Uterus (tissue), 4 donors: ENCODE measurements at places on chromosomes 2 and 18. TPM values are rescaled to one million over a fixed set of nuclear protein-coding genes. Genes with fewer than 3 reads are reported as not detected.

GRCh38 chr2:160282063-160282580, 82.0 kb upstream of the ITGB6 start:
- H3K27me3 ChIP-seq = no peaks in the 10 kb centered on the region
- no peak overlapping the region for H3K4me3 ChIP-seq
- no peaks in the 10 kb centered on the region for H3K36me3 ChIP-seq
- no peak for DNase-seq
- H3K4me1 ChIP-seq = peaks cover 4% of the 10 kb centered on the region

DNA sequence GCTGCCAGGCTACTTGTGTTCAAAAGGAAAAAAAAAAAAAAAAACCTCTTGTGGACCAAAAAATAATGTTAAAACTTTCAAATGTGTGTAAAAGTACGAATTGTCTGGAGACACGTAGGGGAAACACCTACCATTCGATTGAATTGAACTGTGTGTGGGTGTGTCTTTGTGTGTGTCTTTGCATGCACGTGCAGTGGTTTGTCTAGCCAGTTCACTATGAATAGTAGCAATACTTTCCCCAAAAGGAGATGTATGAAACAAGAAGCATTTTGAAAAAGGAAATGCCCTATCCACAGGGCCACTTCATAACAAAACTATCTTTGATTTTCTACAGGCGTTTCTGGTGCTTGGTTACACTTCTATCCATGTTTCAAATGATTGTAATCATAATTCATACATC, 186.8 kb downstream of the RPRM start:
- no peak for DNase-seq
- H3K27ac ChIP-seq = no peak overlapping the region
- H3K4me1 ChIP-seq = peaks cover 4% of the 10 kb centered on the region

DNA sequence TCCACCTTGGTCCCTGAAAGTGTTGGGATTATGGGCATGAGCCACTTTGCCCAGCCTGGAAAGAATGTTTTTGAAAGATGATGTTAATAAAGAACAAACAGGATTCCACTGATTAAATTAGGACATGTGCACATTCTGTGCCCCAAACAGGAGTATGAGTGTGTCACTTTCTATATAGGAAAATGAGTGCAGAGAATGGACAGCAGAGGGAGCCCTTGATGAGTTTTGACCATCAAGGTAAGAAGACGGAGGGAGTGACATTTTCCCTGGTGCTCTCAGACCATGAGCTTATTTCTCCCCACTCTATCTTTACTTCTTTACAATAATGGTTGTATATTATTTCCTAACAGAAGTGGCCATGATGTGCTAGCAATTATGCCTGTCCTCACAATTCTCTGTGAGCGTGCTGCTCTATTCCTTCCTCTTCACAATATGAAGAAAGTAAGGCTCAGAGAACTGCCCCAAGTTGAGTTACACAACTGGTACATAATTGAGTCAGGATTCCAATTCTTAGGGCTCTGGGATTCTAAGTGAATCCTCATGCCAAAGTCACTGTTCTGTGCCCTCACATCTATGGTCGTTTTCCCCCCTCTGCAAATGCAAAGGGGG, 20.6 kb downstream of the RPL37A start:
- H3K27ac ChIP-seq = no peak overlapping the region
- no peaks in the 10 kb centered on the region for H3K36me3 ChIP-seq
- H3K4me3 ChIP-seq = no peak overlapping the region

- DNase-seq = no peak
- no peak overlapping the region for H3K27ac ChIP-seq
- H3K36me3 ChIP-seq = no peaks in the 10 kb centered on the region
- H3K4me1 ChIP-seq = no peaks in the 10 kb centered on the region
- no peaks in the 10 kb centered on the region for H3K27me3 ChIP-seq
Observed at GRCh38 chr18:24611075-24611474, 150.6 kb downstream of the HRH4 start.

DNA sequence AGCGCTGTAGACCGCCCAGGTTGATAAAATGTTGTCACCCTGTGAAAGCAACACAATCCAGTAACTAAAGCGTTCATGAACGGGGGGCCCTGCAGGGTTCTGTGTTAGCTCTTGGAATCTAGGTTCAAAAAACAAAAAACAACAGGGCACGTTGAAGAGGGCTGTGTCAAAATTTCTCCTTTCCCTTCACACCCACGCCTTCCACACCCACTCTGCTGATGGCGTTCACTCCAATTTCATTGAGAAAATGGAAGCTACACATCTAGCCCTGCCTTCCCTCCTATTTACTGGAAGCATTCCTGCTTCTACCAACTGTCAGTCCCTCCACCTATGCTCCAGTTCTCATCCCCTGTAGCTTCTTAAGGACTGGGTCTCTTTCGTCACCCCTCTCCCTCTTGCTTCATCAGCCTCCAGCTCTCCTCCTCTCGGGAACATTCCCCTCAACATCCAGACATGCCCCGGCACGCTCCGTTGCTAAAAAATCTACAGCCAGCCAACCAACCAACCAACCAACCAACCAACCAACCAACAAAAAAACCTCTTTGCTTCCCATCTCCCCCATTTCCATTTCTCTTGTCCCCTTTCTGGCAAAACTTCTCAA, 98.4 kb upstream of the SP3 start:
- H3K27ac ChIP-seq = no peak overlapping the region
- no peak for DNase-seq
- no peaks in the 10 kb centered on the region for H3K27me3 ChIP-seq
- no peaks in the 10 kb centered on the region for H3K4me1 ChIP-seq

- no peak for DNase-seq
- H3K27ac ChIP-seq = peak overlapping the region; percentile 92
- H3K4me3 ChIP-seq = no peak overlapping the region
- no peaks in the 10 kb centered on the region for H3K27me3 ChIP-seq
- no peaks in the 10 kb centered on the region for H3K36me3 ChIP-seq
- peaks cover 25% of the 10 kb centered on the region for H3K4me1 ChIP-seq
Observed at GRCh38 chr2:239331560-239331959, 69.3 kb downstream of the HDAC4 start.

- H3K27ac ChIP-seq = no peak overlapping the region
- no peaks in the 10 kb centered on the region for H3K27me3 ChIP-seq
- no peaks in the 10 kb centered on the region for H3K4me1 ChIP-seq
- H3K36me3 ChIP-seq = no peaks in the 10 kb centered on the region
Observed at GRCh38 chr18:21314724-21315123, 72.7 kb downstream of the GREB1L start.

GRCh38 chr2:176582990-176583481, 313.8 kb downstream of the MTX2 start:
- no peaks in the 10 kb centered on the region for H3K27me3 ChIP-seq
- DNase-seq = peak; percentile 53
- H3K4me1 ChIP-seq = no peaks in the 10 kb centered on the region

GRCh38 chr2:165239230-165239629, at the start of gene SCN2A:
SCN2A (plus strand) TSS chr2:165239414; CDS start chr2:165295824, 56,410 bp downstream.
- no peaks in the 10 kb centered on the region for H3K36me3 ChIP-seq
- DNase-seq = no peak
- no peaks in the 10 kb centered on the region for H3K27me3 ChIP-seq
- H3K4me3 ChIP-seq = no peak within 1 kb of the TSS

- no peak overlapping the region for H3K4me3 ChIP-seq
- no peaks in the 10 kb centered on the region for H3K36me3 ChIP-seq
- no peaks in the 10 kb centered on the region for H3K4me1 ChIP-seq
- H3K27me3 ChIP-seq = no peaks in the 10 kb centered on the region
- peak; percentile 42 for DNase-seq
Observed at GRCh38 chr2:135797497-135798274, 39.3 kb downstream of the LCT start.

- no peak overlapping the region for H3K27ac ChIP-seq
- H3K27me3 ChIP-seq = no peaks in the 10 kb centered on the region
- H3K36me3 ChIP-seq = no peaks in the 10 kb centered on the region
- H3K4me1 ChIP-seq = no peaks in the 10 kb centered on the region
- no peak for DNase-seq
Observed at GRCh38 chr2:76610451-76610850, 899.7 kb upstream of the GCFC2 start.

DNA sequence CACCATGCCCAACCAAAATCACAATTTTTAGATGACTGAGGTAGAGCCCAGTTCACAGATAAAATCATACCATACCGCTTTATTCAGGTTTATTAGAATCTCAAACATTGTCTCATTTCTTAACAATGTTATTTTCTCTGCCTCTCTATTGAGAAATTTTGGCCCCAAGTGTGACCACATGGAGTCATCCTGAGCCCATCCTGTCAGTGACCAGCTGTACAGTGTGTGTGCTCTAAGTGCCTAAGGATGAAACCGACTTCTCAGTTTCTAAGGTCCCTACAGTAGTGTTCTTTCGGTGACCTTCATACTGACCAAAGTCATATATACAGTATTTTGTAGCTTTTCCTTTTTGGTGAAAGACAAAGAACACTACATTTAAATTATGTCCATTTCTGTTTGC, 123.7 kb upstream of the MSTN start:
- no peak overlapping the region for H3K27ac ChIP-seq
- H3K36me3 ChIP-seq = no peaks in the 10 kb centered on the region
- DNase-seq = no peak
- H3K4me1 ChIP-seq = no peaks in the 10 kb centered on the region

GRCh38 chr2:3312576-3313345, 64.9 kb downstream of the EIPR1 start:
- H3K4me3 ChIP-seq = no peak overlapping the region
- no peaks in the 10 kb centered on the region for H3K27me3 ChIP-seq
- no peak overlapping the region for H3K27ac ChIP-seq
- no peak for DNase-seq
- no peaks in the 10 kb centered on the region for H3K36me3 ChIP-seq
- no peaks in the 10 kb centered on the region for H3K4me1 ChIP-seq

GRCh38 chr18:68448736-68449135, 266.2 kb downstream of the TMX3 start:
- no peaks in the 10 kb centered on the region for H3K4me1 ChIP-seq
- H3K36me3 ChIP-seq = no peaks in the 10 kb centered on the region
- H3K27ac ChIP-seq = no peak overlapping the region
- no peak overlapping the region for H3K4me3 ChIP-seq

GRCh38 chr2:220747736-220748135, 824.4 kb downstream of the EPHA4 start:
- H3K4me1 ChIP-seq = no peaks in the 10 kb centered on the region
- H3K27me3 ChIP-seq = no peaks in the 10 kb centered on the region
- DNase-seq = no peak
- H3K36me3 ChIP-seq = no peaks in the 10 kb centered on the region
- H3K27ac ChIP-seq = no peak overlapping the region

GRCh38 chr2:233838726-233839446, 15.4 kb downstream of the HJURP start:
- no peak overlapping the region for H3K27ac ChIP-seq
- H3K36me3 ChIP-seq = no peaks in the 10 kb centered on the region
- H3K4me1 ChIP-seq = no peaks in the 10 kb centered on the region
- H3K4me3 ChIP-seq = no peak overlapping the region

DNA sequence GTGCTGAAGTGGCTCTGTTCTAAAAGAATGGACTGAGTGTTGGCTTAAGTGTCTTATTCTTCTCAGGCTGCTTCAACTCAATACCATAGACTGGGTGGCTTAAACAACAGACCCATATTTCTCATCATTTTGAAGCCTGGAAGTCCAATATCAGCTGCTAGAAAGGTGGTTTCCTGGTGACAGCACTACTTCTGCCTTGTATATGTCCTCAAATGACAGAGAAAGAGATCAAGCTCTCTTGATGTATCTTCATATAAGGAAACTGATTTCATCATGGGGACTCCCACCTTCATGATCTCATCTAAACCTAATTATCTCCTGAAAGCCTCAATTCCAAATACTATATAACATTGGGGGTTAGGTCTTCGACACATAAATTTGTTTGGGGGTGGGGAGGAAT, 449.7 kb upstream of the DSEL start:
- no peaks in the 10 kb centered on the region for H3K27me3 ChIP-seq
- H3K4me3 ChIP-seq = no peak overlapping the region
- DNase-seq = no peak
- no peak overlapping the region for H3K27ac ChIP-seq
- no peaks in the 10 kb centered on the region for H3K36me3 ChIP-seq
- no peaks in the 10 kb centered on the region for H3K4me1 ChIP-seq

DNA sequence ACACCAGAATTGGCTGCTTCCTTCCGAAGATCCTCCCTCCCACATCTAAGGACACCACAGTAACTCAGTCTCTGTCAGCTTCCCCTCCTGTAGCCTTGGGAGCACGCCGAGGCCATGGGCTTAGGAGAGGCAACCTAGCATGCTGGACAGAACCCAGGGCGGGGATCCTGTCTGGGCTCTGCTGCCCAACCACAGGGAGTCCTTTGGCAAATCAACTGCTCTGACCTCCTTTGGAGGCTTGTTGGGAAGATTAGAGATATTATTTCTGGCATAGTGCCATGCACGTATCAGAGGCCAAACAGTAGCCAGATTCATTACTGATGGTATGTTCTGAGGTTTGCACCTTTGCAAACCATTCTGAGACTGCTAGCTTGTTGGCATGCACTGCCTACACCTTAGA, 262.7 kb upstream of the EPAS1 start:
- no peaks in the 10 kb centered on the region for H3K36me3 ChIP-seq
- no peak overlapping the region for H3K27ac ChIP-seq
- no peaks in the 10 kb centered on the region for H3K4me1 ChIP-seq

GRCh38 chr2:152103271-152103670, 4.4 kb upstream of the CACNB4 start:
- H3K27ac ChIP-seq = no peak overlapping the region
- H3K4me1 ChIP-seq = no peaks in the 10 kb centered on the region
- H3K27me3 ChIP-seq = peaks cover 3% of the 10 kb centered on the region

DNA sequence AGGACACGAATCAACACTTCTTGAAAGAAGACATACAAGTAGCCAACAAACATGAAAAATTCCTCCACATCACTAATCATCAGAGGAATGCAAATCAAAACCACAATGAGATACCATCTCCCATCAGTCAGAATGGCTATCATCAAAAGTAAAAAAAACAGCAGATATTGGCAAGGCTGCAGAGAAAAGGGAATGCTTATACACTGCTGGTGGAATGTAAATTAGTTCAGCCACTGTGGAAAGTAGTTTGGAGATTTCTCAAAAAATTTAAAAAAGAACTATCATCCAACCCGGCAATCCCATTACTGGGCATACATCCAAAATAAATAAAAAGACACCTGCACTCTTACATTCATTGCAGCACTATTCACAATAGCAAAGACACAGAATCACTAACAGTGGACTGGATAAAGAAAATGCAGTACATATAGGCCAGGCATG, 78.7 kb downstream of the GRB14 start:
- DNase-seq = no peak
- H3K4me3 ChIP-seq = no peak overlapping the region
- no peaks in the 10 kb centered on the region for H3K4me1 ChIP-seq
- no peaks in the 10 kb centered on the region for H3K27me3 ChIP-seq

CXCR2 gene
- not detected for total RNA-seq

ALK gene
- not detected for total RNA-seq

SF3B6 gene
- 85.3 TPM for total RNA-seq

ZNF385B gene
- 3.3 TPM for total RNA-seq

VSNL1 gene
- total RNA-seq = not detected

SCN9A gene
- 14.2 TPM for total RNA-seq

PNPT1 gene
- 24.3 TPM for total RNA-seq
